ENCODE measurements at places on chromosomes 11 and 22.

DNA sequence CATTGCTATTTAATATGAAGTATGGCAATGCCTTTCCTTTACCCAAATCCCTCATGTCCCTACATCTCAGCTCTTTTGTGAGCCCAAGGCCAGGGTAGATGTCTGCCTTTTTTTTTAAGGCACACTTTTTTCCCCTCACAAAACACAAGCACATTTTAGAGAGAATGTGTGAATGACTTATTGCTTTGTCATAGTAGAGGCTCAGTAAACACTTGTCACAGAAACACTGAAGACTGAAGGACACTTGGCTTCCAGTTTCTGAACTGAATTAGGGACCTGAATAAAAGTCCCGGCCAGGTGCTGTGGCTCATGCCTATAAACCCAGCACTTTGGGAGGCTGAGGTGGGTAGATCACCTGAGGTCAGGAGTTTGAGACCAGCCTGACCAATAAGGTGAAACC is 2.9 kb upstream of the SCGB2A2 start:
- no peak for DNase-seq

DNA sequence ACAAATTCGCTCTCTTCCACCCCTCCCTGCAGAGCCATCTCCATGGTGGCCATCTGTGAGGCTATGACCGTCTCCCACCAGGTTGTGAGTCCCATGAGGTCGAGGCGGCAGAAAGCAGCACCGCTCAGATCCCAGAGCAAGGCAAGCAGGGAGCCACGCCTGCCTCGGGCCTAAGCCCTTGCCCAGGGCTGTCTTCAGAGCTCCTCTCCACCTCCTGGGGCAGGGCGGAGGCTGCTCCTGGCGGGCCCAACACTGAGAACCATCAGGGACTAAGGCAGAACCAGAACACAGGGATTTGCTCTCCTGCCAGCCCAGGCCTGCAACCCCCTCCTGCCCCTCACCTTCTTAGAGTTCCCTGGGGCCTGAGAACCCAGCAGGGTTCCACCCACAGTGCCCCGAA is 80.9 kb upstream of the WNT11 start:
- DNase-seq: no peak

DNA sequence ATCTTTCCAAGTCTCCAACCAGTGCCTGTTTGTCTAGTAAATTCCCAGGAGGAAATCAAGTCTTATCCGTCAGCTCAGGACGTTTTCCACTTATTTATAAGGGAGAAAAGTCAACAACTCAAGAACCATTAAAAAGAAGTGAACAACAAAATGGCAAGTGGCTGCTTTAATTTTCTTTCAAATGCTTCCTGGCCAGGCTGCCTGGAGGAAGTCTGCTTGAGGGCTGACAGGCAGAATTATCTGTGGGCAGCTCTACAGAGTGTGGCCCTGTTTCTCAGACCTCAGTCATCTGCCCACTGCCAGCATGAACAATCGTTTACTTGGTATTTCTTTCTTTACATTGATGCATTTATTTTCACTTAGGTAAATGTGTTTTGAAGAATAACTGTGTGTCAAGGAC is 281.9 kb upstream of the ISX start:
- DNase-seq: no peak

DNA sequence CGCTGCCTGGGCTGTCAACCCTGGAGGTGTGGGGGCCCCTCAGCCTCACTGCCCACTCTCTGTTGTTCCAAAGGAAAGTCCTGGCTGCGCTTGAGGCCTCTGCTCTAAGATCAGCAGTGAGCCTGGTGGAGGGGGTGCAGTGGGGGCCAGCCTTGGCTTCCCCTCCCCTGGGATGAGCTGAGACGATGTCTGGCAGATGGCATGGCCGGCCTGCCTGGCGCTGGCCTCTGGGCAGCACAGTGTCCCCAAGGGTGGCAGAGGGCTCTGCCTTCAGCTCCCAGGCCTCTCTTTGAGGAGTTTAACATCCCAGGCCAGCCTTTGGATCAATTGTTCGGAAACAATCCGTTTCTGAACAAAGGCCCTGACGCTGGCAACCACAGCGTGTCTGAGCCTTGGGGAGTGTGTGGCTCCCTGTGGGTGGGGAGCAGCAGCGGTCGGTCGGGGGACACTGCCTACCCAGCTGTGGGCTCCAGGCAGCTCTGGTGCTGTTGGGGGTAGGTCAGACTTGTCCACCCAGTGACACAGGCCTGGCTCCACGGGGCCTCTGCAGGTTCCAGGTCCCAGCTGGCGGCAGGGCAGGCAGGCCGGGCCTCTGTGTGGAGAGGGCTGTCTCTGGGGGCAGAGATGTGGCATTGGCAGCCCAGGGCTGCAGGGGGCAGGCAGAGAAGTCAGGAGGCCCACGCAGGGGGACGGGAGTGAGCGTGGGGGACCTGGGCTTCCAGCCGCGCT is 12.1 kb downstream of the TSPAN4 start:
- no peak for DNase-seq

DNA sequence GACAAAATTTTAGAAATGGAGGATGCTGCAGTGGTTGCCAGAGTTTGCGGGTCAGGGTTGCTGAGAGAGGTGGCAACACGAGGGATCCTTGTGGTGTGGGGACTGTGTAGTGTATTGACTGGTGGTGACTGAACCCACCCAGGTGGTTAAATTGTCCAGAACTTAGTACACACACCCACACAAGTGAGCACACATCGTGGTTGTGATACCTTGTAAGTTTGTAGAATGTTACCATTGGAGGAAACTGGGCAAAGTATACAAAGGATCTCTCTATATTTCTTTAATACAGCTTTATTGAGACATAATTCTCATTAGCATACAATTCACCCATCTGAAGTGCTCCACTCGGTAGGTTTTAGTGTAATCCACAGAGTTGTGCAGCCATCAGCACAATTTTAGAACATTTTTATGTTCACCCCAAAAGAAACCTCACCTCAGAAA is 56.1 kb downstream of the MED15 start:
- DNase-seq: no peak

- no peak for DNase-seq
These were observed 20.4 kb downstream of the CCDC81 start for GRCh38 chr11:86395061-86395551.

GRCh38 chr11:11349870-11350337 is 3.1 kb downstream of the CSNK2A3 start:
- DNase-seq: no peak

DNA sequence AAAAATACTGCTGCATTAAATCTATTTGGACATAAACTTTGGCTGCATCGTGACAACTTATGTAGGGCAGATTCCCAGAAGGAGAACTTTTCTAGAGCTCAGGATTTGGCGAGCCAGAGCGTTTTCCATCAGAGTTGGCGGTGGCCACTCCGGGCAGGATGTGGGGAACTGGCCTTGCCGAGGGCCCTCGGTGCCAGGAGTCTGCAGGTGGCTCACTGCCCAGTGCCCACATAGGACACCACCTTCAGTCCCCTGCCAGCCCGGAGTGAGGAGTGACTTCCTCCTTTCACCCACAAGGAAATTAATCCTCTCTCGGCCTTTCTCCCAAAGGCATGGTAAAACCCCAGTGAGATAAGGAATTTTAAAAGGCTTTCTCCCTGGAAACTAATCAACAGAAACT is 1.6 kb upstream of the LGALS2 start:
- DNase-seq: no peak

DNA sequence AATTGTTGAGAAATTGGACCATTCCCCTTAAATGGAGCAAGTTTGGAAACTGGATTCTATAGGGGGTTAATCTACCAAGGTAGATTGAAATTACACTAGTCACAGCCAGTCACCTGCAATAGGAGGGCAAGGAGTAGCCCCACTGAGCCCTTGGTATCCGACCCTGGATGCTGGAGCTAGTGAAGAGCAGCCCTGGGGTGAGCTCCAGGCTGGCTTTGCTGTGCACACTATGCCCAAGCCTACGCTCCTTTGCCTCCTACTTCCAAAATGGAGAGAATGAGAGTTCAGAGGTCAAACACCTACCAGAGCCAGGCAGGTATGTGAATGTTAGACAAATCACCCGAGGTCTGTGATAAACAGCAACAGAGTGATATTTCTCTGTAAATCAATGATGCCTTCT is 23.7 kb downstream of the SNU13 start:
- DNase-seq: no peak

DNA sequence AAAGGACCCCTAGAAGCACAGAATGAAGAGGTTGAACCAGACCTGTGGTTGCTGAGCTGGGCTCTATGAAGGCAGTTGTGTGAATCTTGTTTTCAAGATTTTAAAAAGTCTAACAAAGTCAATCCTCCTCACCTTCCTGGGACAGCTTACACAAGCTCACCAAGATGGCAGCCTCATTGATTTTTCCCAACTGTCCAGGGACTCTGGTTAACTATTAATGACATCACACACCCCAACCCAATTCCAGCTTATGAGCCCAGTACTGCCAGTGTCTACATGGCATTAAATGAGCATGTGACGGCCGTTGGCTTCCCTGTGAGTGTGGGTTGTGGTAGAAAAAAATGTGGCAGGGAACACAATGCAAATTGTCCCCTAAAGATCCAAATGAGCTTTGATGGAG is 137.0 kb downstream of the CHST1 start:
- no peak for DNase-seq

GRCh38 chr11:119704849-119705248 is 24.2 kb downstream of the NECTIN1 start:
- no peak for DNase-seq

- no peak for DNase-seq
These were observed 417.7 kb downstream of the INSC start for GRCh38 chr11:15532432-15532831.

GRCh38 chr11:20762116-20762844 is 92.9 kb downstream of the NELL1 start:
- no peak for DNase-seq

GRCh38 chr11:12785901-12786300 is 111.7 kb downstream of the TEAD1 start:
- DNase-seq: no peak
